NCI-H460 (cell line): ENCODE measurements at places on chromosomes 11 and 22. TPM values are rescaled to one million over a fixed set of nuclear protein-coding genes. Genes with fewer than 3 reads are reported as not detected.

- DNase-seq = no peak
Observed at GRCh38 chr11:69655479-69656428, 14.8 kb downstream of the CCND1 start.

DNA sequence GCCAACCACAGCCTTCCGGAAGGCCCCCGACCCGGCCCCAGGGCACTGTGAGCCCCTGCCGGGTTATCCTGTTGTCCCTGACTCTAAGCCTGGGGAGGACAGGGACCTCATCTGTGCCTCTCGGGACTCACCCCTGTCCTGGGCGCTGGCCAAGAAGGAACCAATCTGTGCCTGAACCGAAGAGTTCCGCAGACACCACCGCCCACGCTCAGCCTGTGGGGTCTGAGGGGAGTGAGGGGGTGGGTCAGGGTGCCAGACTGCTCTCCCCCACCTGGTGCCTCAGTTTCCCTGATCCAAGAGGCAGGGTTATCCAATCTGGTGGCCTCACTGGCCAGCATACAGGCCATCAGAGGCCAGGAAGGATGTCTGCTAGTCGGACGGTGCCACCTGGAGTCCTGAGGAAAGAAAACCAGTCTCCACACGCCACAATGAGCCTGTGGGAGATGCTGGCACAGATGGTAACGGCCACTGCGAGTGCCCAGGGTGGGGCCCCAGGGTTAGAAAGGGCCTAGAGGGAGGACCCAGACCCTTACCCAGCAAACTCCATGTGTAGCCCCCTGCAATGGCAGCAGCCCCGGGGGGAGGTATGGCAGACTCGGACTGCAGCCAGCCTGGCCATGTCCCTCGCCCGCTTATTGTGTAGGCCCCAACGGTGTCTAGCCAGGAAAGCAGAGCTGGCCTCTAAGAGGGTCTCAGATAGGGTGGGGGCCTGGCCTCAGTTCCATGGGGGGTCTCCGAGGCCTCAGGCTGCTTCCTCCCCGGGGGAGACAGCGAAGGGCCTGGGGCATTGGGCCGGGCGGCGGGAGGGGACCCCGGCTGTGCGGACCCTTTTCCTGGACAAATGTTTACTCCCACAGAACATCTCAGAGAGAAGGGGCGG is 827 bp upstream of the TNNT3 start:
- no peak for DNase-seq

DNA sequence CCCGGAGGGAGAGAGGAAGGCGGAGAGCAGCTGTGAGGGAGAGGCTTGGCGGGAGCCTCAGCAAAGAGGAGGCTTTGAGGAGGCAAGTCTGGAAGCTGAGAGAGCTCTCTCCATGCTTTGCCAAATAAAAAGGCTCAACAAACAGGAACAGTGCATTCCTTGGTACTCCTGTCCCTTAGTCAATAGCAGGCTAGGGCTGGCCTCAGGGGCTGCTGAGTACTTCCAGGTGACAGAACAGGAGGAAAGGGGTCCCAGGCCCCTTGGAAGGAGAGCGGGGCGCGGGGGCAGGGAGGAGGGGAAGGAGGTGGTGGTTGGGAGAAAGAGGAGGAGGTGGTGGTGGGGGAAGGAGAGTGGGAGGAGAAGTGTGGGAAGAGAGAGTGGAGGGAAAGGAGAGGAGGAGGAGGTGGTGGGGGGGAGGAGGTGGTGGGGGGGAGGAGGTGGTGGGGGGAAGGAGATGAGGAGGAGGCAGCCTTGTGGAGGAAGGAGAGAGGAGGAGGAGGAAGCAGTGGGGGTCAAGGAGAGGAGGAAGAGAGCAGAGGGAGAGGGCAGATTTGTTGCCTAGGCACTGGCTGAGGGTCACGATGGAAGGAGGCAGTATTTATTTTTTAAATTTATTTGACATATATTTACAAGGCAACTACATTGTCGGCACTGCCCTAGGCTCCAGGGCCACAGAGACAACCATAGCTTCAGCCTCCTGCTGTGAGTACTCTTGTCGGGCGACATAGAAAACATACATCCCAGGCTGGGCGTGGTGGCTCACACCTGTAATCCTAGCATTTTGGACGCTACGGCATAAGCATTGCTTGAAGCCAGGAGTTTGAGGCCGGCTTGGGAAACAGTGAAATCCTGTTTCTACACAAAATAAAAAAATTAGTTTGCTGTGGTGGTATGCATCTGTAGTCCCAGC is 74.2 kb upstream of the ZBED5 start:
- no peak for DNase-seq

DNA sequence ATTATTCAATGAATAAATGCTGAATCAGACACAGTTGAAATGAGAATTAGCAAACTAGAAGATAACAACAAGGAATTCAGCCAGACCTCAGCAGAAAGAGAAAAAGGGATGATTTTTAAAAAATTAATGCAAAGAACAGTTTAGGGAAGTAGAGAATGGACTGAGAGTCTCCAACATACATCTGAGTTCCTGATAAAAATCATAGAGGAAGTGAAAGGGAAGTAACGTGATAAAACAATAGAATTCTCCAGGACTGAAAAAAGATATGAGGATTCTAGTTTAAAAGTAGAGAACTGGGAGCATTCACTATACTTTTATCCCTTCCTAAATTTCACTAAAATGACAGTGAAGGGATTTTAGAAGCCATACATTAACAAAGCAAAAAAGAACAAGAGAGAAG is 592.0 kb downstream of the SOX6 start:
- DNase-seq = no peak

- no peak for DNase-seq
Observed at GRCh38 chr11:87351676-87352075, 313.9 kb downstream of the TMEM135 start.

The LDLRAD3 gene
- total RNA-seq = 10.7 and 11.0 TPM in 2 replicates

GRCh38 chr22:20131859-20132685 is 468 bp downstream of the ZDHHC8 start:
- no peak for DNase-seq

The PRR33 gene
- not detected in 2 replicates for total RNA-seq

- DNase-seq = peak; percentile 22
Observed at GRCh38 chr11:86360775-86361395, 13.8 kb upstream of the CCDC81 start.

The DGAT2 gene
- total RNA-seq = 1.9 and 3.9 TPM in 2 replicates

The PACSIN3 gene
- 19.2 and 21.8 TPM in 2 replicates for total RNA-seq

DNA sequence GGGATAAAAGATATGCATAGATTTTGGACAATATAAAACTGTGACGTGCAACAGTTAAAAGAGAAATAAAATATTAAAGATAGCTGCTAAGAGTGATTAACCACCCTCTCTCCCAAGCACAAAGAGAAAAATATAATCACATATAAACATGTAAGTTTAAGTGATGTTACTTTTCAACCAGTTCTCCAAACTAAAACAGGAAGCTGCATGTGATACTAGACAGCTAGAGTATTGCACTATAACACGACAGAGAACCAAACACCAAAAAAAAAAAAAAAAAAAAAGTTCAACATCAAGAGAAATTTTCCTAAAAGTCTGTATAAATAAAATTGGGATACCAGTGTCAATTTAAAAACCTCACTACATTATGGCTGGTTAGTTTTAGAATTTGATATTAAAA is 79.1 kb downstream of the PICALM start:
- DNase-seq = no peak

- DNase-seq = no peak
Observed at GRCh38 chr11:123434262-123434661, 4.2 kb downstream of the GRAMD1B start.

The EHF gene
- total RNA-seq = 0.10 and 0.20 TPM in 2 replicates

The TMPRSS13 gene
- total RNA-seq = not detected in 2 replicates

GRCh38 chr11:114291381-114291780 is 4.8 kb upstream of the NNMT start:
- no peak for DNase-seq

GRCh38 chr11:68010090-68011041 is at the start of gene ALDH3B1:
Gene ALDH3B1, plus strand, starts transcription at chr11:68010327. Its CDS starts 4,971 bp downstream, at chr11:68015298.
- DNase-seq = peak; percentile 91

DNA sequence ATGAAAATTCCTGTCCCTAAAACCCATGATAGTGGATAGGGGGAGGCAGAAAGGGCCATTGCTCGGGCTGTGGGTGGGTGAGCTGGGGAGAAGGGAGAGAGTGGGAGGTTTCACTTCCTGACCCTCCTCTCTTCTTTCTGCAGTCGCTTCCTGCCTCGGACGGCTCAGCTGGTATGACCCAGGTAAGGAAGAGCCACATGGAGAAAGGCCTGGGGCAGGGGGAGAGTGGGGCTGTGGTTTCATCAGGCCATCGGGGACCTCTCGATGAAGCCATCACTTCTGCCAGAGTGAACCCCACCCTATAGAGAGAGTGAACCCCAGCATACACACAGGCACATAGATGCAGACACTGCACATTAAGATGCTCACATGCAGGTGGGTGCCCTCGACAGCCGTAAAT is 12.6 kb downstream of the CD5 start:
- DNase-seq = no peak

- DNase-seq = no peak
Observed at GRCh38 chr22:17772249-17772957, 1.9 kb downstream of the BID start.

The C11orf87 gene
- not detected in 2 replicates for total RNA-seq

DNA sequence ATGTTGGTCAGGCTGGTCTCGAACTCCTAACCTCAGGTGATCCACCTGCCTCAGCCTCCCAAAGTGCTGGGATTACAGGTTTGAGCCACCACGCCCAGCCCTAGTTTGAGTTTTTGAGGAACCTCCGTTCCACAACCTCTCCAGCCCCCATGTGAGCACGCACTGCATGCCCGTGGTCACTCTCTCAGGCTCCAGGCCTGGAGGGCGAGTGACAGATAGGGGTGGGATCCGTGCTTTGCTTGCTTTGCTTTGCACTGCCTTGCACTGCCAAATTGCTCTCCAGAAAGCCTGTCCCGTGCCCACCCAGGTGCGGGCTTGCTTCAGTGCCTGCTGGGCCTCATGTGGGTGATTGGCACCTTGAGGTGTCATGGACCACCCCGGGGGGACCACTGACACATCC is 29.9 kb downstream of the FGF4 start:
- DNase-seq = no peak

DNA sequence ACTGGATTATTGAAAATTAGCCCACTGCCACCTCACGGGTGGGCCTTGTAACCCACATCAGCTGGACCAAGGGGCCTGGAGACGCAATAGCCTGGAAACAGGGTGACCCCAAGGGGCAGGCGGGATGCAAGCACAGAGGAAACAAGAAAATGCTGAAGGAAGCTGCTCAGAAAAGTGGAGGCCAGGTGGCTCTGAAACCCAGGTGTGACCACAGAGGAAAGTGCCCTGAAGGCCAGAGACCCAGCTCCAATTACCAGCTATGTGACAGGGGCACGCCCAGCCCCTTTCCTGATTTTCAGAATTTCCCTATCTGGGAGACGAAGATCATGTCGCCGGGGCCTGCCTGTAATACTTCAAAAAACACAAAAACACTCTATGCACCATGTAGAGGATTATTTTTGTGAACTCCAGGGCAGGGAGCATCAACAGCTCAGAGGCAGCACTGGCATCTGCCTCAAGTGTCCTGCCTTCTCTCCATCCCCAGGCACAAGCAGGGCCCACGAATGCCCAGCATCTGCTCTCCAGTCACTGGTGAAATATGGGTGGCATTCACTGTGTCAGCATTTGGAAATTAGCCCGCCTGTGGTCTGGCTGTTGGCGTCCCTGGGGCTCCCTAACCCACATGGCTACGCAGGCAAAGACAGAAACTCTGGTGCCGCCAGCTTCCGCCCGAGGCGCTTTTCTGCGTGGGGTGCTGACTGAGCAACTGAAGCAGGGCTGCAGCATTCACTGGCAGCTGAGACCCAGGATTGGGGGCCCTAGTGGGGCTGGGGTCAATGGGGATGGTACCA is 6.3 kb downstream of the KCNJ1 start:
- no peak for DNase-seq

The OR8A1 gene
- total RNA-seq = not detected in 2 replicates

- DNase-seq = no peak
Observed at GRCh38 chr22:37258753-37259401, 14.8 kb upstream of the RAC2 start.

The DDX25 gene
- not detected in 2 replicates for total RNA-seq

The MFRP gene
- total RNA-seq = not detected in 2 replicates

DNA sequence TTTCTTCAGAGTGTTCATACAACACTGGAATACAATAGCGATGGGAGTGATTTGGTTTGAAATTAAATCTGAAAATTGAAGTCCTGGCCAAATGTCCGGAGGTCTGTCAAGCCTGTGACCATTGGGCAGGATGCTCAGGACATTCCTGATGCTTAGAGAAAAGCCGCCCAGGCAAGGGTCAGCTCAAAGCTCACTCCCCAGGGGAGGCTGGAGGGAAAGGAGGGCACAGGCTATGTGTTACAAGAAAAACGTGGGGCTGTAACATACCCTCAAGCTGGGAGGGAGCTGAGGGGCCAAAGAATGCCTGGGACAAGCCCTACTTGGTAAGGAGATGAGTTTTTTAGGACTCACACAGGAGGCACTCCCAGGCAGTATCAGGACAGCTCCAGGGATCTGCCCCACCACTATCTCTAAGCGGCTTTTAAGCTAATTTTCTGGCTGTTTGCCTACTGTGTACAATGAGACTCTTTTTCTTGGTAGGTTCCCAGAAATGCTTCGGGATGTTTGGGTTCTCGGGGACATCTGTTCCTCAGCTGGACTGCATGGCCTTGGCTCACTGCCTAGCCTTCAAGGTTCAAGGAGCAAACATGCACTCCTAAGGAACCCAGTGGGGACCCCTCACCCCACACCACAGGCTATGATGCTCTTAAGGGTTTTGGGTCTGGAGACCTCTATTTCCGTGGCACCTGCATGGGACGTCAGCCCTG is 500.1 kb downstream of the BRD1 start:
- no peak for DNase-seq

DNA sequence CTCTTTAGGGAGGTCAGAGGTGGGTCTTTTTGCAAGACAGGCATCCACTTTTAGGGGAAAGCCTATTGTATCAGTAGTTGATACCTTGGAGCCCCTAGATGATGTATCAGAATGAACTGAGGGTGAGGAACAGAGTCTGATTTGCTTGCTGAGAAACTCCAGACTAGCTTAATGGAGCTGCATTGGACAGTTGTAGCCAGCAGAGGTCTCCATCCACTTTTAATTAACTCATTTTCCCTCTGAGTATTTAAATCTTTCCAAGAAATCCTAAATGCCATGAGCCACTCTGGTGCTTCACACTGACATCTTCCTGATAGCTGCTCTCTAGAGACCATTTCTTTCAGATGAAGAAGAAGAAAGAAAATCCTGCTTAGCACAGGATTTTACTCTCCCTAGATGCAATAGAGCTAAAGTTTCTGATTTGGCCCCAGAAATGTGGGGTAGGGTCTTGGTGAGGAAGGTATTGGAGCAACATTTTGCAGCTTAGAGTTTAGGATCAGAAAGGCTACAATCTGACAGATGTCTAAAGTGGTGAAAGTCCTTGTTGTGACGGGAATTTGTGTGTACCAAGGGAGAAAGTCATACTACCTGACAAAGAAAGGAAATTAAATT is 38.0 kb downstream of the EXT2 start:
- DNase-seq = peak; percentile 24

DNA sequence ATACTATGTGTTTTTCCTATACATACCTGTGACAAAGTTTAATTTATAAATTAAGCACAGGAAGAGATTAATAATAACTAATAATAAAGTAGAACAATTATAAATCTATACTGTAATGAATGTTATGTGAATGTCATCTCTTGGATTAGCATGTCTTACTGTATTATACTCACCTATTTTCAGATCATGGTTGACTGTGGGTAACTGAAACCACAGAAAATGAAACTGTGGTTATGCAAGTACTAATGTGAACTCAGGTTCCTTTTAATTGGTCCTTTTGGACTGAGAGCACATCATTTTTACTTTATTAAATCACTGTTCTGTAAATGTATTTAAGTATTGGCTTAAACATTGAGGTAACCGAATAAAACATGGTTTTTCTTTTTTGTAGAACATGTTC is 108.8 kb downstream of the PPP6R3 start:
- DNase-seq = no peak

The HIPK3 gene
- 24.1 and 27.1 TPM in 2 replicates for total RNA-seq

- DNase-seq = no peak
Observed at GRCh38 chr22:20076627-20077172, 3.3 kb upstream of the DGCR8 start.

GRCh38 chr11:111069066-111069465 is 176.5 kb upstream of the POU2AF2 start:
- no peak for DNase-seq
